ENCODE measurements at places on chromosomes 3 and 15.

DNA sequence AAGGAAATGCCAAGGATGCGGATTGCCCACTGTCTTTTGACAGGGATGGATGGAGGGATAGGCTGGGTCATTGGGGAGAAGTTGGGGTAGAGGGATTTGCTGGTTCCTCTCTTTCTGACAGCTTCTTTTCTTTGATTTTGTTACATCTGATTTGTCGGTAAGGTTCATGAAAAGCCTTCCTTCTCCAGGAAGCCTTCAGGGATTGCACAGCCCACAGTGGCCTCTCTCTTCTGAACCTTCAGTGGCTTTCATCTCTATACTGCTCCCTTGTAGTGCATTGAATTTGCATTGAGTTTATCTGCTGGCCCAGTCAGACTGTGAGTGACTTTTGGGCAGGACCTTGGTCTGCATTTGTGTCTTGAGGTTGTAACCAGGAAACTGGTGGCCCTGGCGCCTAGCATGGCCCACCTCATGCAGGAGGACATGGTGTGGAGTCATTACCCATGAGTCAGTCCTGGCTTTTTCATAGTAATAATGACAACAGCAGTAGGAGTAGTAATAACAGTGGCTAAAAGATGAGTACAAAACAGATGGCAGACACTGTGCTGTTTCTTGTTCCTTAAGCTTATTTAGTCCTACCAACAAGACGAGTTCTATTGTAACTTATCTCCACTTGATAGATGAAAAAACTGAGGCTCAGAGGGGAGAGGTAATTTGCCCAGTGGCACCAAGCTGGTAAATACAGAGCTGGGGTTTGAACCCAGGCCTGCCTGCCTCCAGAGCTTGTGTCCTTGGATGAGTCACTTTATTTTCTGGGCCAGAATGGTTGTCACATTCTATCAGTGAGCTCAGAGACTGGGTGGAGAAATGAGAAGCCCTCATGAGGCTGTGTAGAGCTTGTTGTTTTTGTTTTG is 28.4 kb downstream of the SMAD6 start:
- DNase-seq = no peak

DNA sequence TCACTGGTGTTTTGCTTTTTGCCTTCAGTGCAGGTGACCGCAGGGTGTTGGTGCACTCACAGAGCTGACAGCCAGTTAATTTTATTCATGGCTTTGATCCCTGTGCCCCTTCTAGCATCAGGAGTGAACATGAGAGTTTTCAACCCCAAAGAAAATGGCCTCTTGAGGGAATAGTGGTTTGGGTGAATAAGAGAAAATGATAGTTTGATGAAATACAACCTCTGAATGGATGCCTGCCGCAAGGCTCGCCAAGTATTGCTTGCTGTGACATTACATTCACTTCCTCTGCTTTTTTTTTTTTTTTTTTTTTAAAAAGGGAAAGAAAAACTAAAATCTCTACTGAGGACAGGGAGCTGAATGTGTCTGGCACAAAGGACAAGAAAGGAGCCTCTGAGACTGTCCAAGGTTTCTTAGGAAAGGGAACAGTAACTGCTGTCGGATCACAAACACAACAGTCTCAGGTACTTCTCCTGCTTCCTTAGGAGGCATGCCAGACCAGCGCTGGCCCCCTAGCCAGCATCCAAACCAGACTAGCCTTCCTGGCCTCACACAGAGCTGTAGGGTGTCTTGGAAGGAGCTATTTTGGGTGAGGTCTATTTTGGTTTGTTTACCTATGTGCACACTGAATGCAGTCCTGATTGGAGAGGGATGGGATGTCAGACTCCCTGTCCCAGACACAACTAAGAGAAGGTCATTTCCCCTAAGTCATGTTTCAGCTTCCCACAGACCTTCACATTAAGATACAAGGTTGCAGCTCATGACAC is 29.0 kb downstream of the CCDC80 start:
- DNase-seq = no peak

GRCh38 chr3:62416144-62416543 is 42.8 kb upstream of the FEZF2 start:
- no peak for DNase-seq

DNA sequence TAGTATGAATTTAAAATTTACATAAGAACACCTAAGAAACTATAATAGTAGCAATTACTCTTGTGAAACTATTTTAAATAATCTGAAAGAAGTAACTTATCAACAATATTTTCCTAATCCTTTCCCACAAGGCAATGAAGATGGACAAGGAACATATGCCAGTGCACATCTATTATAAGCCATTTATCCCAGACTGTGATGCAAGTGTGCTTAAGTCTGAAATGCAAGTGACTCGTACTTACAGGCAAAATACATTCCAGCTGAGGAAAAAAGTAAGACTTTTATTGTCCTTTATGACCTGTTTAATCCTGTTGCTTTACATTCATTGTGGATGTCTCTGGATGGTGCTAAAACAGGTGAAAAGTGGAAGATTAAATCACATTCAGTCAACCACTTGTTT is 709.4 kb downstream of the ZNF385D start:
- no peak for DNase-seq

DNA sequence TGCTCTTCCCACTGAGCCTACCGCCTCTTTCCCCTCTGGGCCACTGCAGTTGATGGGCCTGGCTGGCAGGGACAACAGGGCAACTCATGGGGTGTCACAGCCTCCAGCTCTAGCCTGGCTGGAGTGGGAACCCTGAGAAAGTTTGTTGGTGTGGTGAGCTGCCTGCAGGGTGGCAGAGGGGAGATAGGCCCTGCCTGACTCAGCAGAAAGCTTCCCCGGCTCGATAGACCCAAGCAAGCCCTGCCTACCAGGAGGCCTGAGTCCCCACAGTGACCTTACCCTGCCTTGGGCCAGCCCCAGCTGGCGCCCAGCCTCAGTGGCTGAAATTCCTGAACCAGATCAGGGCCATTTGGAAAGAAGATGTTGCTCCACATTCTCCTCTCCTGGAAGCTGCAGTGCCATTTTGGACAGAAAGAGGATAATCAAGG is 29.4 kb downstream of the ABTB1 start:
- no peak for DNase-seq

DNA sequence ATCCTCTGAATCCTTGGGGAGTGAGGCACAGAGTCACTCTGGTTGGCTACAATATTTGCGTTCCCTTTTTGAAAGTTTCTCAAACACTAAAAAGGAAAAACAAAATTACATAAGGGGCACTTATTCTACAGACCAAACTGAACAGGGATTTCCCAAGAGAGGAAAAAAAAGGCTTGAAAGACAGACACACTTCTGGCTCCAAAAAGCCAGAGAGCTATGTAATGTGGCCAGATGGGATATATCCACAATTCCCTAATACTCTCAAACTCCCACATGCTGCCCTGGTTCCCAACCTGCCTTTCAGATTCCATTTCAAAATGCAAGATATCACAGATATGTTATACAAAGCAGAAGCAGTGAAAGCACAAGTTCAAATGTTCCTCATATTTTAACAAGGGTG is 1.6 kb downstream of the FRMD4B start:
- DNase-seq = no peak

GRCh38 chr3:178382449-178383061 is 153.7 kb upstream of the KCNMB2 start:
- no peak for DNase-seq

DNA sequence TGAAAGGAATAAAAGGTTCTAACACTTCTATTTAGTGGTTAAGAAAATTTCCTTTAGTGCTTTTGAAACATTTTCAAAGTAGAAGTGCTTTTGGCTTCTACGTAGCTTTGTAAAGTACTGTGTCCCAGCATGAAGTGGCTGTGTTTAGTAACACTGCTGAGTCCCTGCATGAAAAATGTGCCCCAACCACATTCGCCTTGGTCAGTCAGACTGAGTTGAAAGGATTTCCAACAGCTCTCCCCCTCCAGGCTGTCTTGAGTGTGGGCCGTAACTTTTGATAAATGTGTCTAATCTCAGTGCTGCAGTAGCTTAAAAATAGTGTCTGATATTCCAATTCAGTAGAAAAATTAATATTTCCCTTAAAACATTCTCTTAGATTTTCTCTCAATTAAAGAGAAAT is 115.0 kb downstream of the NR1D2 start:
- no peak for DNase-seq

DNA sequence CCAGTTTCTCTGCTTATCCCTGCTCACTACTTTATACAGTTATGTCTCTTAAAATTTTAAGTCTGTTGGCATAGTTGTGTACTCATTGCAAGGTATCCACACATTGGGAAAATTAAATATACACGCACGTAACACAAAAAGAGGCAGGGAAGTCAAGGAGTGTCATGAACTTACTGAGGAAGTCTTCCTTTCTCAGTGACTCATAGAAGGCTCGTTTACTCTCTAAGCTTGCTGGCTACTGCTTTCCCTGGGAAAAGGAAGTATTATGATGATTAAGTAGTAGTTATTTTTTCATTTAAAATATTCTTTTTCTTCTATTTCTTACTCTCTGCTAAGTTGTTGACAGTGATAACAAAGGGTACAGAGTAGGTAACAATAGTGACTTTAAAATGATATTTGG is 287.3 kb downstream of the UBE2E2 start:
- no peak for DNase-seq
